ENCODE measurements at places on chromosomes 5 and 9.

GRCh38 chr5:88487066-88487465 lies 218.4 kb upstream of the TMEM161B start:
- DNase-seq: no peak

DNA sequence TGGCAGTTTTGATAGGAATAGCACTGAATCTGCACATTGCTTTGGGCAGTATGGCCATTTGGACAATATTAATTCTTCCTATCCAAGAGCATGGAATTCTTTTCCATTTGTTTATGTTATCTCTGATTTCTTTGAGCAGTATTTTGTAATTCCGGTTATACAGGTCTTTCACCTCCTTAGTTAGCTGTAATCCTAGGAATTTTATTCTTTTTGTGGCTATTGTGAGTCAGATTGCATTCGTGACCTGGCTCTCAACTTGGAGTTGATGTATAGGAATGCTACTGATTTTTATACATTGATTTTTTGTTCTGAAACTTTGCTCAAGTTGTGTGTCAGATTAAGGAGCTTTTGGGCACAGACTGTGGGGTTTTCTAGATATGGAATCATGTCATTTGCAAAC lies 24.0 kb downstream of the TMEM161B start:
- DNase-seq: no peak

DNA sequence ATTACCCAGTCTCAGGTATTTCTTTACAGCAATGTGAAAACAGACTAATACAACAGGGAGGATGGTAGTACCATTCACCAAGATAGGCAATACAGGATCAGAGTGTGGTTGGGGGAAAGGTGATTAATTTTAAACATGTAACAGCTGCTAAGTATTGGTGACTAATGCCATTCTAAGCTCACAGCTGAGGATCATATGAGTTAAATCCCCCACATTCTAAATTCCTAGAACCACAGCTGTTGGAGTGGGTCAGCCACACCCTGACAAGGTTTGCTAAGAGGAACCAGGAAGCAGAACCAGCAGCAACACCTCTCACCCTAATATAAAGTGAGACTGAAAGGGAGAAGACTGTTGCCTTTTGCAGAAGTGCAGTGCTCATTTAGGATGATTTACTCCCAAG lies 24.8 kb downstream of the HSPB3 start:
- DNase-seq: no peak

- DNase-seq: peak; percentile 17
Measured at GRCh38 chr5:141814064-141814964, 63.9 kb downstream of the PCDH1 start.

GRCh38 chr5:126363658-126364057 lies 59.6 kb upstream of the GRAMD2B start:
- DNase-seq: no peak

DNA sequence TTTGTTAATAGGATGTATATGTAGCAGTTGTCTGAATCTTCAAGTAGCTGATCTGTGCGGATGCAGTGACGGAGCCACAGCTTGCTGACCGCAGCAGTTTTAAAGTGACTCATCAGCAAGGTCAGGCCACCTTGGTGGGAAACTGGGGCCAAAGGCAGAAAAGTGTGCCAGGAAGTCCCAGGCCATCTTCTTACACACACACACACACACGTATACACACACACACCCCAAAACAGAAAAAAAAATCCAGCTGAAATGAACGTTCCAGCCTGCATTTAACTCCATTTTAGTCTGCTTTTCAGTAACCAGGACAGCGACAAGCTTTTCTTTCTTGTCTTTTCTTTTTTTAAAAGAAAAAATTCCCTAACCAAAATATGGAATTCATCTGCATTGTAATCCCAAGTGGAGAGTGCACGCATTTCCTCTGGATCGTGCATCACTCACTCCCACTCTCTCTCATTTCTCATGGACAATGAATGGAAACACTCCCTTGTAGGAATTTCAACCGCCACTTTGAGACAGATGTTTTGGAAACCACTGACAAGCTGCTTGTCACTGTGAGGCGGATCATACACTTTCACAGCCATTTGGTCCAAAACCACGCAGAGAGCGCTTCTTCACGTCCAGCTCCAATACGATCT lies 103.9 kb downstream of the LHFPL2 start:
- DNase-seq: no peak

- no peak for DNase-seq
Measured at GRCh38 chr9:113641100-113641885, 177.8 kb downstream of the RGS3 start.

GRCh38 chr9:25472085-25472607 lies 206.1 kb downstream of the TUSC1 start:
- DNase-seq: no peak

DNA sequence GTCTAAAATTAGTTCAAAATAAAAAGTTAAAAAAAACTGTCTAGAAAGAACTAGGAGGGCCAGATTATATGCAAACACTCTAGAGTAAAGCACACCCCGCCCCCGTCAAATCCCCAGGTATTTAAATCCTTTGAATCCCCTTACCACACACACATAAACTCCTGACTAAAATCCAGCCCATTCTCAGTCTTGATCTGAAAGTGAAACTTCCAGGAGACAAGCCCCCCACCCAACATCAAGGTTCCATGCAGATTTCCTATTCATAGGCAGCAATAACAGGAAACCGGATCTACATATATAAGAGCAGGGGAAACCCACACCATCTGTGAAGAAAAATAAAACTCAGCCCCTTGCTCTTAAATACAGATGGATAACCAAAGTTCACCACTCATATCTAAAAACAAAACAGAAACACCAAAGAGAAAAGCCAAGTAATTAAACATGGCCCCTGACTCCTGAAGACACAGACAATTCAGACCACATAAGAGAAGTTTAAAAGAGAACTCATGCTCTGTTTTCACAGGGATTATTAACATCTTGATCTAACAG lies 42.3 kb downstream of the MARCHF3 start:
- DNase-seq: no peak

GRCh38 chr9:72814083-72814597 lies 138.7 kb downstream of the ALDH1A1 start:
- no peak for DNase-seq

DNA sequence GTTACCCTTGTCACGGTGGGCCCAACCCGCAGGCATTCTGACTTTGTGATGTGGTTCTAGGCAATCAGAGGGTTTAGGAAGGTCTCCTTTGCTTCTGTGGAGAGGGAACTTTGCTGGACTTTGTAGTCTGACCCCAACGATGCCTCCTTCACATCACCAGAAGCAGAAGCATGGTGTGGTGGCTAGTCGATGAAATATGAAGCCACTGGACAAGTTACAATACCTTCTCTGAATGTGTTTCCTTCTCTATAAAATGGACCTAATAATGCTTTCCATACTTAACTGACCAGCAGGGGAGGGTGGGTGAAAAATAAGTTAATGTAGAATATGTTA lies 607 bp downstream of the SPEF2 start:
- DNase-seq: no peak

GRCh38 chr9:78356634-78357033 lies 59.7 kb downstream of the PSAT1 start:
- DNase-seq: no peak

DNA sequence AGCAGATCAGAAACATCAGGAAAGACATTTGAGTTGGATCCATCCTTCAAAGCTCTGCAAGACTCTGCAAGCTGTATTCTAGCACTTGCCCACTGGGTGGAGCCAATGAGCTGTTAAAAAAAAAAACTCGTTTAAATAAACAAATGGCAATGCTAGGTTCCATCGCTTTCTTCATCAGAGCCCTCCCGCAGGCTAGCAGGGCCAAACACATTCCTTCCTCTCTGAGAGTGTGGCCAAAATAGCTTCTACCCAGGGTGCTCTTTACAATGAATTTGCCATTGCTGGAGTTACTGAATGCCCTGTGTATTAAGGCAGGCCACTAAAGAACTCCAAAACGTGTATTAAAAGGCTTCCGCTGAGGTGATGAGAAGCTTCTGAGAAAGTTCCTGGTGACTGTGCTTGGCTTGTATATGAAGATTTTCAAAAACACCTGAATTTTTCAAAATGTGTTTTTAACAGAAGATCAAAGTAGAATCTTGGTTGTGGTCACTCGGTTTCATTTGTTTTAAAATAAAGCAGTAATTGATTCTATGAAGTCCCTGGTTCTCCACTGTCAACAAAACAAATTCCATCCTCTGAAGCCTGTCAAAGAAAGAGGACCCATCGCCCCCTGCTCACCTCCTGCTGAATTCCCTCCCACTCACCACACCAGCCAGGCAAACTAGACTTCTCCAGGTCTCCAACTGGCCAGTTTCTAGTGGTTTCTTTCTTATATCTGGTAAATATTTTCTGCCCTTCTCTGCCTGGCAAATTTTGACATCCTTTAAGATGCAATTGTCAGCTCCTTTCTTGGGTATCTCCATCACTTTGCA lies 36.5 kb upstream of the EQTN start:
- peak; percentile 27 for DNase-seq

DNA sequence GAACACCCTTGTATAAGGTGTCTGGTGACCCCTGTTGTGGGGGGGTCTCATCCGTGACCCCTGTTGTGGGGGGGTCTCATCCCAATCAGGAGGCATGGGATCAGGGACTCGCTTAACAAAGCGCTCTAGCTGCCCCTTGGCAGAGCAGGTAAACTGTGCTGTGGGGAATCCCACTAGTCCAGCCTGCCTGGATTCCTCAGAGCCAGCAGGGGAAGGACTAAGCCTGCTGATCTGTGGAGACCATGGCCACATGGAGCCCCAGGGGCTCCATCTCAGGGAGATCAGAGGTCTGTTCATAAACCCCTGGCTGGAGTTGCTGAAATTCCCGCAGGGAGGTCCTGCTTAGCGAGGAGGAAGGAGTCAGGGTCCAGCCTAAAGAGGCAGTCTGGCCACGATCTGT lies 45.8 kb upstream of the TXNDC8 start:
- no peak for DNase-seq

DNA sequence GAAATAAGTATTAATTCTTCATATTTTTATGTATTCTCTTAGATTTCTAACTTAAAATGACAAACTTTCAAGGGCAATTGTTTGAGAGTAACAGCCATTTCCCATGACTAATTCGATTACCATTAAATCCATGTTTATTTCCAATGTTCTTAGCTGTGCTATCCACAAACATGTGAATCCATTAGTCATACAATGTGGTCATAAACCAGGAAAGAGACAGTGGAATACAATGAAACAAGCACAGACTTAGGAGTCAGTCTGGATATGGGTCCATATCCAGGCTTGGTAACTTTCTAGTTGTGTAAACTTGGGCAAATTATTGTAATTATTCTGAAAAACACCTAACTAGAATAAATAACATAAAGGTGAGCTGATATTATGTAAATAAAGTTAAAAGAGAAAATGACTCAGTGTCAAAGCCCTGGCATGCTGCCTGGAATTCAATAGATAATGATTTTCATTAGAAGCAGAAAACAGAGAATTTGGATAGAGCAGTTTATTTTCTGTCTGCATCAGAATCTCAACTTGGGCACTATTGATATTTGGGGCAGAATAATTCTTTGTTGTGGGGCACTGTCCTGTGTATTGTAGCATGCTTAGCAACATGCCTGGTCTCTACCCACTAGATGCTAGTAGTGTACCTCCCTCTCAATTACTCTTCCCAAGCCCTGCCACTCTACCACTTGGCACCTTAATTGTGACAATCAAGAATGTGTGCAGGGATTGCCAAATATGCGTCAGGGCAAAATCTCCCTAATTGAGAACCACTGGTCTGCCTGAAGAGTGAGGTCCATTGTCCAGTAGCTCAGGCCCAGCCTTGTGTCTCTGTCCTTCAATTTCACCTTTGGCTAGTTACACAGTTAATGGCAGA lies 44.7 kb upstream of the SLC27A6 start:
- no peak for DNase-seq

- DNase-seq: no peak
Measured at GRCh38 chr5:150278046-150278730, 11.4 kb downstream of the CAMK2A start.

DNA sequence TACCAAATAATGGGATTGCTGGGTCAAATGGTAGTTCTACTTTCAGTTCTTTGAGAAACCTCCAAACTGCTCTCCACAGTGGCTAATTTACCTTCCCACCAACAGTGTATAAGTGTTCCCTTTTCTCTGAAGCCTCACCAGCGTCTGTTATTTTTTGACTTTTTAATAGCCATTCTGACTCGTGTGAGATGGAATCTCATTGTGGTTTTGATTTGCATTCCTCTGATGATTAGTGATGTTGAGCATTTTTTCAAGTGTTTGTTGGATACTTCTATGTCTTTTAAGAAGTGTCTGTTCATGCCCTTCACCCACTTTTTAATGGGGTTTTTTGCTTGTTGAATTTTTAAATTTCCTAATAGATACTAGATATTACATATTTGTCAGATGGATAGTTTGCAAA lies 28.4 kb upstream of the SUSD1 start:
- DNase-seq: no peak

DNA sequence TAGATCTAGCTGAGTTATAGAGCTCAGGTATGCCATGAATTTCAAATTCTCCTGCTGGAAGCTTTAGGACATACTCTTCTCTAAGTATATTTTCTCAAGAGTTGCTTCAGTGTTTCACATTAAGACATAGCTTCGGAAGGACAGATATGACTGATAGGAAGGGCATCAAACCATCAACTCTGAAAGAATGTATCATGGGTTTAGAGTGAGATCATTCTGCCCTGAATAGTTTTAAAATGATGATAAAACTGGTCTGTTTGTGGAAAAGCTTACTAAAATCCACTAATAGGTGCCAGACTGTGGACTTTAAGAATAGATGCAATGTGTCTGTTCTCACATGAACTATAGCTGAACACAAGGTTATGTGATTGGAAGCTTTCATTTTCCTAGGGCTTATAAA lies 8.4 kb downstream of the SPEF2 start:
- no peak for DNase-seq

DNA sequence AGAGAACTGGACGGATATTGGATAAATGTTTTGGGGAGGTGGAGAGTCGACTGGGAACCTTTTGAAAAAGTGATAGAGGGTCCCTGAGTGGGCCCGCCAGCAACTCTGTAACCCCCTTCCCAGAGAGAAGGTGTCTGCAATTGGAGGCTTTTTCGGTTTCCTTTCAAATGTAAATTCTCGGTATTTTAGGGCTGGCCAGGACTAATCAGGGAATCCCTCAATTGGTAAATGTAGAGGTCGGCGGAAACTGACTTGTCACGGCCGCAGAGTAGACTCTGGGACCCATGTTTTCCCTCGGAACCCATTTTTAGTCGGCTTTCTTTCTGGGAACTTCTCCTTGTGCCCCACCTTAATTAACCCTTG lies 524 bp downstream of the CCNB1 start:
- DNase-seq: no peak

GRCh38 chr9:15842051-15842450 lies 289.2 kb downstream of the CCDC171 start:
- no peak for DNase-seq

Data from activated CD4-positive, alpha-beta T cell treated with anti-CD3 and anti-CD28 coated beads, Interleukin-2, amount 50 U/mL, for 1 hour (primary cell).